Tibial nerve (tissue), 4 donors: ENCODE measurements at places on chromosomes 7 and 10.

GRCh38 chr7:94655126-94655847 lies 646 bp downstream of the SGCE start:
- peak; percentile 12 for DNase-seq

- DNase-seq = no peak
Measured at GRCh38 chr7:139691253-139691781, 86.5 kb downstream of the HIPK2 start.

DNA sequence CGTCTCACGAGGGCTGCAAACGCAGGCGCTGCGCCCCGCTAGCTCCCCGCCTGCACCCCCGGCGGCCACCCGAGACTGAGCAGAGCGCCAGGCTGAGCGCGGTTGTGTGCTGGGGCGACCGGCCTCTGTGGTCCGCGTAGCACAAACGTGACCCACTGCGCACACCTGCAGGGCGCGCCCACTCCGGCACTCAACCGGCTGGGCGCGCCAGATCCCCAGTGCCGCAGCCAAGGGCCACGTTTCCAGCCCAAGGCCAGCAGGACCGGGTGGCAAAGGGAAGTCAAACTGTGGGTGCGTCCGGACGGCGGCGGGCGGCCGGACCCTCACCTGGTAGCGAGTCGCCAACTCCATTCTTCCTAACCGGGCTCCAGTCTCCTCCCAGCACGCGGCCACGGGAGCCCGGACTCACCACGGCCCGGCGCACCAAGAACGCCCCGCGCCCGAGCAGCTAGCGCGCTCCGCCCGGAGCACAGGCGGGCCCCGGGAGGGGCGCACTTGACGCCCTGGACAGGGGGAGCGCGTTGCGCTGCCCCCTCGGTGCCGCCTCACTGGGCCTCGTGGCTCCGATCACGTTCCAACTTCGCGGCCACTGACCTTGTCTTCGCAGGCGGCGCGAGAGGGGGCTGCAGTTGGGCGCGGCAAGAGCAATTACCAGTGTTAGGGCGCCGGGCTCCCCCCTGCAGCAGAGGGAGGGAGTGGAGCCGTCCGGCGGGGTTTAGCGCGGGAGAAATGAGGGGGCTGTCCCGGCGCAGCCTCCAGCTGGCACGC lies at the start of gene CDCA7L:
Gene CDCA7L (minus strand): TSS at position 446 of the 768 bp plus-strand sequence. CDS start 95 bp downstream, at position 351.
- DNase-seq = no peak

GRCh38 chr10:102945962-102946361 lies 27.9 kb downstream of the CNNM2 start:
- no peak for DNase-seq

DNA sequence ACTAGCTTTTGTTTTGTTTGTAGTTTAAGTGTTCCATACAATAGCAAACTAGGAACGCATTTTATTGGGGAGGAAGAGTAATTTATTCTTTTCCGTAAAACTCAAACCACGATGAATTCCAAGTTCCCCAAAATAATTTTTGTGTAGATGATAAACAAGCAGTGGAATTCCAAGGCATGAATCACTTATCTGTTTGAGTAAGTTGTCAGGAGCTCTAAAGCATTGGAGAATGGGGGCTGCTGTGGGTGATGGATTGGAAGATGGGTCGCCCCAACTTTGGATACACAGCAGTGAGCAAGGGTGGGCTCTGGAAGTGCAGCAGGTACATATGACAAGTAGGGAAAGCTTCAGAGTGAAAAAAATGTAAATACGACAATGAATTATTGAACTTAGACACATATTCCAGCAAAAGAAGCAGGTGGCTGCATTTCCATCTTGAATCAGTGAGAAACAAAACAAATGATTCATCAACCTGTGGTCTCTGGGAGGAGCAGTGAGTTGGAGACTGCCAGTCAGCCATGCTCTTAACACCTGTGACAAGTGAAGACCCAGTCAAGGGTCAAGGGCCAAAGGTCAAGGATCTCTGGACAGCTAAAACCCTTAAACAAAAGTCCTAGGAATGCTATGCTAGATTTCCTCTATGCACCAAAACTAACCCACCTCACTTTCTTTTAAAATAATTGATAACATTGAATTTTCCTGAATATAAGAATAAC lies 34.2 kb upstream of the ADRB1 start:
- DNase-seq = no peak

GRCh38 chr10:35889226-35889625 lies 247.1 kb upstream of the FZD8 start:
- no peak for DNase-seq

- no peak for DNase-seq
Measured at GRCh38 chr10:53836638-53837037, 964.4 kb downstream of the PCDH15 start.

DNA sequence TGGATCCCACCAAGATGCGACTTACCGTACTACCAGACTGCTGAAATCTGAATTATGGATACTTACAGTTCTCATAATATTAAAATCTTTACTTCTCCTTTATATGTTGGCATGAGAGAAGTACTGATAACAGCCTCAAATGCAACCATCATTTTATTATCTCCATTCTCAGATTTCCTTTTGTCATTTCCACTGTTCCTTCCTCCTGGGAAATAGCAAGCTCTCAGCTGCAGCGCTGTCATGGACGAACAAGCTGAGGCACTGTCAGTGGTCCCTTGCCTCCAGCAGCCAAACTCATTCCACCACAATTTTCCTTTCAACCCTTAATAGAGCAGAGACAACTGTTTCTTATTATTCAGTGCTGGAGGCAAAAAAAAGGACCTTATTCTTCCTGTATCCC lies 478.4 kb downstream of the ARL4A start:
- DNase-seq = no peak

GRCh38 chr7:29199776-29200175 lies 5.2 kb downstream of the CHN2 start:
- no peak for DNase-seq

DNA sequence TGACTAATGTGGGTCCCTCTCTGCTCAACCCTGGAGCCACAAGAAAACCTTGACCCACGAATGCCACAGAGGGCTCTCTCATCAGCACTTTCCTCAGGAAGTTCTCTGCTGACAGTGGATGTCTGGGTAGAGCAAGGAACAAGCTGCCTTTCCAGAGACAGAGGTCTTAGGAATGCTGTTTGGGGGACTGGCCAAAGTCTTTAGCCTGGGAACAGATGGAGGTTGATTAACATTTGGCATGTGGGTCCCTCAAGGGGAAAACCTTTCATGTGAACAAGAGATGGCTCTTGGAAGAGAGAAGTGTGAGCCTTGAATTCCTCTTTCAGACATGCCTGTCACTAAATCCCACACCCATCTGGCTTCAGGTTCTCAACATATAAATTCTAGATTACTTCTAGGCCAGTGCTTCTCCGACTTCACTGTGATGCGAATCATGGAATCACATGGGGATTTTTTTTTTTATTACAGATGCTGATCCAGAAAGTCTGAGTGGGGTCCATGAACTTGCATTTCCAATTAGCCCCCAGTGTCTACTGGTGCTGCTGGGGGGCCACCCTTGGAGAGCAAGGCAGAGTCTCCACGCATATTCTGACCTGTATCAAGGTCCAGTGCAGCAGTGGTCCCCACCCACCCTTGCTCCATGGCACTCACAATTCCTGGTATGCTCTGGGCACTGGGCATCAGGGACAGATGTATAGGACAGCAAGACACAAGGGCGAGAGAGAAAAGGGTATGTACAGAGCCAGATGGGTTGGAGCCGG lies 360.4 kb downstream of the CXCL12 start:
- DNase-seq = no peak

GRCh38 chr10:89389254-89389653 lies 3.2 kb upstream of the IFIT1 start:
- no peak for DNase-seq

- DNase-seq = no peak
Measured at GRCh38 chr10:92696606-92697383, 7.0 kb downstream of the HHEX start.

DNA sequence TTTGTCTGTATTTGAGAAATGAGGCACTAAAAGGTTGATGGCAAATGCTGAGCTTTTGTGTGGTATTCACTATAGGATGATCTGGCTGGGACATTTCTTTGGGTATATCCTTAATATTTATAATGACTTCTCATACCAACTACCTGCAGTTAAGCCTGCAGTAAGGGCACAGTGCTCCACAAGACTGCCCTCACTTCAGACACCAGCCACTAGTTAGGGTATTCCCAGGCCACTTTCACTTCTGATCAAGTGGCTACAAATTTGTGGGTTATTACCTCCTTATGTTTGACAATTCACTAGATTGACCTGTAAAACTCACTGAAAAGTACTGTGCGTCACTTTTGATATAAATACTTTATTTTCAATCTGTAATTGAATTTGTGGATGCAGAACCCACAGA lies 20.3 kb downstream of the CCDC126 start:
- no peak for DNase-seq

DNA sequence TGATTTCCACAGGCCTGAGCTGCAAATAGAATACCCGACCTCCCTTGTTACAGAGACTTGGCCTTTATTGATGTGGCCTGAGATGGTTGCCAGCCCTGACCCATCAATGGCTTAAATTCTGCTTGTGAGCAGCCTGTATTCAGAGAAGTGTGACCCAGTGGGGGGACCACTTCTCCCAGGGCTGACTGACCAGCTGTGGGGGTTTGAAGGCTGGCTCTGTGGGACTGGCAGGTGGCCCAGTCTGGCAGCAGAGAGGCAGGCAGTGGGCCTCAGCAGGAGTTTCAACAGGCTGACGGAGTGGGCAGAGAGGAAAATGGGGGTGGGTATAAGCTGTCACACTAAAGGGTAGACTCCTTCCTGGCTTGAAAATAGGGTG lies 12.2 kb upstream of the PPIF start:
- no peak for DNase-seq

DNA sequence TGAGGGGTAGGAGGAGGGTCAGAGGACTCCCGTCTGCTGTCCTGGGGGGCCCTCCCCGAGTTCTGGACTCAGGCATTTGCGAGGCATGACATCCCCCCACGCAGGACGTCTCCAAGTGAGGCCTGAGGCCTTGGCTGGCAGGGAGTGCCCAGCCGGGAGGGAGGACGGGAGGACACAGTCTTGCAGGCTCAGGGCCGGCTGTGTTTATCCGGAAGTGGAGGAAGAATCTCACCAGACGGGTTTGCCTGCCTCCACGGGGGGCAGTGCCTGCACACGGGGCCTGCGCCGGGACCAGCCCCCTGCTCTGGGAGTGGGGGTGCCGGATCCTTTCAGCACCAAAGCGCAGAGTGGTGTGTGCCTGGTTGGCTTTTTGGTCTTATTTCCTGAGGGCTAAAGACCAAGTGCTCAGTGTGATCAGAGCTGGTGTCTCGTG lies 10.9 kb downstream of the PWWP2B start:
- no peak for DNase-seq

DNA sequence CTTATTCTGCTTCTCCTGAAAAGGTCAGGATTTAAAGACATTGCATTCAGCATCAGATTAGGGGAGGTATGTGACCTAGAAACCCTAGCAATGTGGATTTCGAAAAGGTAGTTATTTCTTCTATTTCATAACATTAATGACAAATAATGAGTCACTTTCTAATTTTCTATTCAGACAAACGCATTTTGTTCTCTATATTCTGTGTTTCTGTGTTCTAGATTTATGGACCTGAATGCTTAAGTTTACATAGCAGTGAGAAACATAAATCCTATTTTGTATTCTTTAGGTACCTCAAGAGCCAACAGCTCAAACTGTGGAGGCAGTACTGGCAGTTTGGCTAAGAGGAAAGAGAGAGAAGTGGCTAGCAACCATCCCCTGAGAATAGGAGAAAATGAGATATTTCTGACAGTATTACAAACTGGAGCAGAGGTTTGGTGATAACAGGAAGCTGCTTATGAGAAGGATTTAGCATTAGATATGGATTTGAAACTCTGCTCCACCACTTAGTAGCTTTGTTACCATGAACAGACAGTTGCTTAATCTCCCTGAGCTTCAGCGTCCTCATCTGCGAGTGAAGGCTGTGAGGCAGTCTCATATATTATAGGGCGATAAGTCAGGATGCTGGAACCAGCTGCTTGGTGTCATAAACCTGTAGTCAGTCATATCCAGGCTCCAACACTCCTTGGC lies 28.2 kb downstream of the CDK14 start:
- no peak for DNase-seq

- no peak for DNase-seq
Measured at GRCh38 chr10:33963729-33964128, 629.3 kb upstream of the NRP1 start.

- DNase-seq = no peak
Measured at GRCh38 chr7:132211971-132212370, 364.3 kb downstream of the PLXNA4 start.

- no peak for DNase-seq
Measured at GRCh38 chr7:68936471-68937035, 661.7 kb upstream of the AUTS2 start.

- no peak for DNase-seq
Measured at GRCh38 chr7:44482502-44483485, 7.7 kb downstream of the NUDCD3 start.

- no peak for DNase-seq
Measured at GRCh38 chr10:129004398-129004797, 462.6 kb upstream of the MGMT start.

DNA sequence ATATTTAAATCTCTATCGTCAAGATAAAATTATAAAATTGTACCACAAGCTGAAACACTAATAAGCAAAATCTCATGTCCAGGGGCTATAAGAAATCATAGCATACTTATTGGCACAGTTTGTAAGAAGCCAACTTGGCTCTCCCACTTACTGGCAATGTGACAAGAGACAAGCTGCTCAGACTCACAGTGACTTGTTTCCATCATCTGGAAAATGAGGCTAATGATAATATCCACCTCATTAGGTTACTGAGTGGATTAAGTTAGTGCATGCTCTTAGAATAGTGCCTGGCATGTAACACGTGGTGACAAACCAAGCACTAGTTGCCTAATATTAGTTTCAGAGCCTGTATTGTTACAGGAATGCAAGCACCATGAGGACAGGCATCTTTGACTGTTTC lies 234.4 kb downstream of the GLI3 start:
- DNase-seq = no peak

DNA sequence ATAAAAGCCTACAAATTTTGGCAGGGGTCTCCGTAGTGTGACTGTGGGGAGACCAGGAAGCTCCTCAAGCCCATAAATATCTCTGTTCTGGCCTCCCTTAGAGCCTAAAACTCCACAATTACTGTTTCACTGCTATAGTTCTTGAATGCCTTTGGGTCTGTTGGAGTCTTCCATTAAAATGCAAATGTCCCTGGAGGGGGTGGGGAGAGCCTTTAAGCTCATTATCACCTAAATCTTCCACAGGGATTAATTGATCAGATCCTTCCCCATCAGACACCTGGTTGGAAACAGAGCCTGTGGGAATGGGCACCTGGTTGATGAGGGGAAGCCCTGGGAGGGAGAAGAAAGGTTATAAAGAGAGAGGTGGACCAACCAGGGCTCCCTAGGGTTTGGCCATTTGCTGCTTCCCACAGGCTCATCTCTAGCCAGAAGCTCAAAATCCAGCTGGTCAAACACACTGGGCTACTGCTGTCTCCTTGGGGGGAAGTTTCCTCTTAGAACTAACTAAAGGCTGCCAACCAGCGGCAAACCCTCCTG lies 718.2 kb downstream of the LRMDA start:
- DNase-seq = no peak

DNA sequence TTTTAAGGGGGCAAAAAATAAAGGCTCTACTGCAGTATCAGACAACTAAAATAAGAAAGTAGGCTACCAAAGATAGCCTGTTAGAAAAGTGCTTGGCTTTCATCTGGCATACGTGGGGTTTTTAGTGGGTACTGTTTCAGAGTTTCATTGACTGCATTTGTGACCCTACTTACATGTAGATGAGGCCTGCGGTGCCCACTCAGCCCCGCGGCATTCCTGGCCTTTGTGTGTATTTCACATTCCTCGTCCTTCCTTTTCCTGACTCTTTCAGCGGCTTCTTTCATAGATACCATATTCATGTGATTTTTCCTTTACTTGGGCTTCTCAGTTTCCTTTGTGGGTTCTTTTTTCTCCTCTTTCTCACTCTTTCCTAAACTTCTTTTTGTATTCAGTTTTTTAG lies 50.7 kb downstream of the UBE3C start:
- DNase-seq = no peak
